ENCODE measurements at places on chromosomes 7 and 10. TPM values are rescaled to one million over a fixed set of nuclear protein-coding genes. Genes with fewer than 3 reads are reported as not detected.

LIMK1 gene
- 113 TPM for total RNA-seq

IFIT1 gene
- total RNA-seq = 22.9 TPM

SORCS1 gene
- 1.2 TPM for total RNA-seq

GRCh38 chr10:129531195-129531968 is 64.3 kb downstream of the MGMT start:
- DNase-seq = no peak

OR2A7 gene
- not detected for total RNA-seq

DNA sequence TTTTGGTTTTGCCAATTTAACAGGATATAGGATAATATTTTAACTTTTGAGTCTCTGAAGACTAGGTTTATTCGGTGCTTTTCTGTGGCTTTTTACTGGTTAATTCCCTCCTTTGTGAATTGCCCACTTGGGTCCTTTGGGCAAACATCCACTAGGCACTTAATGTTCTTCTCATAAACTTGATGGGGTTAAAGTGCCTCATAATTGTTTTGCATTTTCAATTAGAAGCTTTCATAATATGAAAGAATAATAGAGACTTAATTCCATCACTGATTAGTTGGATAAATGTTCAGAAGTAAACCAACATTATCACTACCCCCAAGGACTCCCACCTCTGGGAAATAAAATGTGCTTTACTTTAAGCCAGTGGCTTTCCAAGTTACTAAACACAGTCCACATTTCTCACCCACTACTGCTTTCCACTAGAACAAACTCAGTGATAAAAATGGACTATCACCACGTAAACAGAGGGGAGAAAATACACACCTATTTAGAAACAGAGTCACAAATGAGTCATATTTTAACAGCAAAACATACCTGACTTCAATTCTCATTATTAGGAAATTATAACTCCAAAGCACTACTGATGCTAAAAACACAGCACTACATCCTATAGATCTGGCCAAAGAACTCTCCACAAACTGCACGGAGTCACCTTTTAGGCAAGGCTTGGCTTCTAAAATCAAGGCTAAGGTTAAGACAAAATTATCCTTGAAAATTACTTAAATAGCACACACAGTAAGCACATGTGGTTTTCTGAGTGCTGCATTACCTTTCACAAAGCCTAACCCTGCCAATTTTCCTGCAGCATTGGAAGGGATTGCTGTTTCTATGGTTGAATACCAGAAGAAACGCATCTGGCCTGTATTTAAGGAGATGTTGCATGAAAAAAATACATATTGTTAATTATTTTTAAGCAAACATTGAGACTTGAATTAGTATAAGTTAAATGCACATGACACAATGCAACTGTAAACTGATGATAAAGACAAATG is 41.2 kb downstream of the PARD3 start:
- DNase-seq = no peak

Measured in A172 (cell line).